ENCODE measurements at places on chromosomes 5 and 9. TPM values are rescaled to one million over a fixed set of nuclear protein-coding genes. Genes with fewer than 3 reads are reported as not detected.

DNA sequence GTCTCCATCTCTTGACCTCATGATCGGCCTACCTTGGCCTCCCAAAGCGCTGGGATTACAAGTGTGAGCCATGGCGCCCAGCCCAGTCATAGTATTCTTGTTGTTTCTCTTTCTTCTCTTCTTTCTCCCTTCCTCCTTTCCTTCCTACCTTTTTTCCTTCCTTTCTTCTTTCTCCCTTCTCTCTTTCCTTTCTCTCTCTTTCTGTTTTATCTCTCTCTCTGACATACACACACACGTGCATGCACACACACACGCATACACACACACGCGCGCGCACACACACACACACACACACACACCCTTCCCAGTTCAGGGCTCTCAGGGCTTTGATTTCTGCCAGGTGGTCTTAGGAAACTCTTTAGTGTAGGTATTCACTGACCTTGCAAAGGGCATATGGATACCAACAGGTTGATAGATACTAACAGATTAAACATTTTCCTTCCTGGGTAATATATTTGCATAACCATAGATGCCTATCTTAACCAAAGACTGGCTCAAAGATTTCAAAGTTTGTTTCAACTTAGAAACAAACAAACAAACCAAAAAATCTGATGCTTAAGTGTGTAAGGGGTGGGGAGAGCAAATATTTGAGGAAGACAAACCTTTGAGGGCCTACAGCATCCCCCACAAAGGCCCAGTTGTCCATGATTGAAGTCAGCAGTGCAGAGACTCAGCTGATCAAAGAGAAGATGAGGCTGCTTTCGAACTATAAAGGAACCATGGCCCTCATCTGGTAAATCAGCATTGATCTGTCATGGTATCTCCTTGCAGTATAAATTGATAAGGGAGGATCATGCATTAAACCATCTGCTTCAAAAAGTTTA, 288.2 kb upstream of the SEMA6A start:
- no peak for DNase-seq

DNA sequence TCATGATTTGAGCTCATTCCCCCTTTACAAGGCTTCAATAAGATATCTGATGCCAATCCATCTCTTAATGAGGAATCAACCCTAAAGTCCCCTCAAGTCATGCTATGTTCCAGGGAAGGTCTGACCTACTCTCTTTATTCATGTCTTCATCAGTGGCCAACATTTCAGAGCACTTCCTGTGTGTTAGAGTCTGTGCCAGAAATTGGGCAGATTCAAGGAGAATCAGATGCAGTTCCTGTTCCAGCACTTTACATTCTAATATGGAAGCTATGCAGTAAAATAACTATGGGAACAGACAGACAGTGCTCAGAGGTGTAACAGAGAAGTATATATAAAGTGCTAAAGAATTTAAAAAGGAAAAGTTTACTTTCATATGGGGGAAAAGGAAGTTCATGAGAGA, 193.4 kb upstream of the NR4A3 start:
- no peak for DNase-seq

DNA sequence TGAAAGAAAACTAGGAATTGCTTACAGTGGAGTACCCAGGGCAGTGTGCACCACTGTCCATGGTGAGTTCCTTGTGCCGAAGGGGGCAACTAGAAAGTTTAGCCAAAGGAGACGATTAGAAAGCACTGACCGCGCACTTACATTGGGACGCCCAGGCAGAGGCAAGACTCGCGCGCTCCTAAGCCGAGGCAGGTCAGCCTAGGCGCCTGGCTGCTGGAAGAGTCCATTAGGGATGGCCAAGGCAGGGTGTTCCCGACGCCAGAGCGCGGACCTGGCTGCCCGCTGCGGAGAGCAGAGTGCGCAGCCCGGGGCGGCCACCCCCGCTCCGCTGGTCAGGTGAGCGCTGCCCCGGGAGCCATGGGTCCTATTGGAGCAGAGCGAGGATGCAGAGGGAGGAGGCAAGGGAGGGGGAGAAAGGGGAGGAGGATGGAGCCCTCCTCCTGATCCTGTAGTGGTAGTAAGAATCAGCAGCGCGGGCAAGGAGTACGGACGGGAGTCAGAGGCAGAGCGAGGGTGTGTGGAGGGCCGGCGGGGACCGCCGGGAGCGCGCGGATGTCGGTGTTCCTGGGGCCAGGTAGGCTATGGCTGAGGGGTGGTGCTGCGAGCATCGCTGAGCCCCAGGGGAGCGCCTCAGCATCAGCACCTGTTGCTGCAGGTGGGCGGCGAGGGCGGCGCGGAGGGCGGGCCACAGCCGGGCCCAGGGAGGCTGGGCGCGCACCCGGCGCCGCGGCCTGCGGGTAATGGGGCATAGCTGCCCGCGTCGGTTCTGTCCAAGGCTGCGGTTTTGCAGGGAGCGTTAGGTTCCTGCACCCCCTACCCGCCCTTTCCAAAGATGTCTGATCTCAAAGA, at the start of gene ADGRV1:
Gene ADGRV1 (plus strand): TSS at position 454 of the 849 bp plus-strand sequence. CDS start 99 bp downstream, at position 553.
- peak; percentile 76 for DNase-seq

DNA sequence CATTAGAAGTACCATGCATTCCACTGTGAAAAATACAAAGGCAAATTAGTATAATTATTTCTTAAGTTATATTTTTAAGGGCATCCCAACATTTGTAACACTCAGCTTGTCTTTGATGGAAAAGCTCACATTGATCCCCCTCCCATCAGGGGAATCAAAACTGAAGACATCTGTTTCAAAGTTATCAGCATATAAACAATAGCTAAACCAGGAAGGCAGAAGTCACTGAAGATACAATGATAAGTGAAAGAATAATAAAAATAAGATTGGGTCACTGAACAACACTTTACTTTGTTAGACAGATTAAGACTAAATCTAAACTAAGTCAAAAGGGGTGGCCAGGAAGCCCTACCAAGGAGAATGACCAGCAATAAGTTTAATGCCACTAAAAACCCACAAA, 801.9 kb upstream of the ACO1 start:
- no peak for DNase-seq

DNA sequence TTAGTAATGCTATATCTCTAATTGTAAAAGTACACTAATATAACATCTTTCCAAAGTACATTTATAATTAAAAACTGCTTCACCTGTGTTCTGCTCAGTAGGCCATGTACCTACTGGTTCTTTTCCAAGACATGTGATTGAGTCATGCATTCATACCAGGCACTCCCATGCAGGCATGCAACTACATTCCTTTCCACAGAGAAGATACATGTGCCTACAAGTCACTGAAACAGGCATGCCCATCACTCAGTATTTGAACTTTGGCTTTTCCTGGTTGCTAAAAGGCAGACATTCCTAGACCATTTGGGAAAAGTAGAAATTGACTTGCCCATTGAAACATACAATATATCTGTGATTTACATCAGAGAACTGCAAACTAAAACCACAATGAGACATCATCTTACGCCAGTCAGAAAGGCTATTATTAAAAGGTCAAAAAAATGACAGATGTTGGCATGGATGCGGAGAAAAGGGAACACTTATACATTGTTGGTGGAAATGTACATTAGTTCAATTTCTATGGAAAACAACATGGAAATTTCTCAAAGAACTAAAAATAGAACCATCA, 148.3 kb upstream of the MOCS2 start:
- no peak for DNase-seq

- DNase-seq, result no peak
These were observed 82.5 kb downstream of the SEMA6A start for GRCh38 chr5:116492016-116492623.

- DNase-seq, result no peak
These were observed 202.9 kb upstream of the IL12B start for GRCh38 chr5:159533197-159533596.

- no peak for DNase-seq
These were observed 10.0 kb upstream of the ZNF131 start for GRCh38 chr5:43110606-43111170.

DNA sequence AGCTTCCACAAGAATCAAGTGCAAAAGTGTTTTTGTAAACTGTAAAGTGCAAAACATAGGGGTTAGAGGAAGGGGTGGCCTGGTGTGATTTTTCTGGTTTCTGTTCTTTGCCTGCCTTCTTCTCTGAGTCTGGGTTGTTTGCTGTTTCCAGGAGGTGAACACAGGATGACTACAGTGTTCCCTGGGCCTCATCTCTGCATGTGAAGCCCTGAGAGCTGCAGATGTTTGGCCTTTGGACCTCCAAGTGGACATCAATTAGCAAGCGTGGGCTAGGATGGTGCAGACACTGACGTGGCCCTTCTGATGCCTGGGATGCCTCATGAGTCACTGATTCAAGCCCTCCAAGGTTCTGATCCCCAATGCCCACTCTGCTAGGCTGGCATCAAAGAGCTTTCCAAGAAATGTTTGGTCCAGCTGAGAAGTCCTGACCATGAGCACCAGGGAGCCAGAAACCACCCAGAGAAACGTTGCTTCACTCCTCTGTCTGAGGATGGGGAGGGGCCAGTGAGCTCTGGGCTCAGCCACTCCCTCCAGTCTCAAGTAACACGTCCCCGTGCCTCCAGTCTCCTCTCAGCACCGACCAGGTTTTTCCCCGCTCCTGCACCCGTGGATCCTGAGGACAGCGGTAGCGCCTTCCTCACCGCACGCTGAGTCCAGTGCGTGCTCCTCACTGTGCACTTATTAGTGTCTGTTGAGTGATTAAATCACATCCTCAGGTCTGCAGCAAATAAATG, 7.6 kb downstream of the IL9 start:
- DNase-seq, result no peak

DNA sequence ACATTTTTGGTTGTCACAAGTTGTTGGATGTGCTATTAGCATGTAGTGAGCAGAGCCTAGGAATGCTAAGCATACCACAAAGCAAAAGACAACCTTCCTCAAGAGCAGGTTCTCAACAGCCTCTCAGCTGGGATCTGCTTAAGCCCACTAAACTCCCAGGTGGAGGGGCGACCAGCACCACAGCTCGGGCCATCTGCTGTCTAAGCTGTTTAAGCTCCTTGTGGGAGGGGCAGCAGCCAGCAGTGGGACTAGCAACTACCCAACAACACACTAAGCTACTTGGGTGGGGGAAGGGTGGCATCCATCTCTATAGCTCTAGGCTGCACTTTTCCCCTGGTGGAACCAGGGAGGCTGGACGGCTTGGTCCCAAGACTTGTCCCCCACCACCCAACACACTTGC, 1052.7 kb upstream of the ARRDC3 start:
- DNase-seq, result no peak

- no peak for DNase-seq
These were observed 11.8 kb downstream of the SUB1 start for GRCh38 chr5:32597041-32597629.

GRCh38 chr5:60517094-60517694, 182.8 kb downstream of the DEPDC1B start:
- no peak for DNase-seq

- no peak for DNase-seq
These were observed 43.8 kb downstream of the UNC5A start for GRCh38 chr5:176854164-176854563.

DNA sequence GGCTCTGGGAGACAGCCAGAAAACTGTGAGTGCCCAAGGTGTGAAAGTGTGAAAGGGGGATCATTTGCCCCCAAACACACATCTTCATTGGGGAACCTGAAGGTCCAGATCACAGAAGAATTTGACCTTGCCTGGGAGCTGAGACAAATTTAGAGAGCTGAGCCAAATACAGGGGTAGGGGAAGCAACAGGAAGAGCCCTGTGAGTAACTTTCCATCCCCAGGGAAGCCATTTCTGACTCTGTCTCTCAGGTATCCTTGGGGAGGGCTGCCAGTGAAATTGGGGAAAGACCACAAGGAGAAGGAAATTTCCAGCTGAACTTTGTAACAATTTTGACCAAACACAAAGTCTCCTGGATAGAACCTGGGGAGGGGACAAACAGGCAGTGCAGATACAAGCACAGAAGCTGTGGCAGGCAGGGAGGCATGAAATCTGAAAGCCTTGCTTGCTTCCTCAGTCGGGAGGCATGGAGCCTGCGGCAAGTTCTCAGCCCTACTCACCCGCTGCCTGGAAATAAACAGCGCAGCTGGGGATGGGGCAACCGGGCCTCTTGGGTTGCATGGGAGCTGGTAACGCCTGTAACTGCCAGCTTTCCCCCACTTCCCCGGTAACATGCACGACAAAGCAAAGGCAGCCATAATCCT, 31.5 kb upstream of the ZCCHC9 start:
- DNase-seq, result no peak

DNA sequence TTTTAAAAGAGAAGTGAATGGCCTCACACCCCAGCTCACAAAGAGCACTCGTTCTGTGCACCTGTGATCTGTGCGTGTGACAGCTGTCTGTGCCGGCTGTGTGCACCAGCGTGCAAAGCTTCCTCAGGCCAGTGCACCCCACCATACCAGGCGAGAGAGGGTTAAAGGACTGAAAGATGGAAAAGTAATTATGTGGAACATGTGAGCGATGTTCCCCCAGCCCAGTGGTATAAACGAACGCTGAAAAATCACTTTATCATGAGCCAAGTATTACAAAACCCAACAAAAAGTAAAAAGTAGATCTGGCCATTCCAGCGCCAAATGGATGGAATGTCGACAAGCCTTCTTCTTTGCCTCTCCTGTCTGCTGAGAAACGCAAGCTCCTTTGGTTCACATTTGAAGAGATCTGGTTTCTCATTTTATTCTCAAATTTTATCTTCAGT, 53.7 kb downstream of the IPPK start:
- no peak for DNase-seq

GRCh38 chr5:14168793-14169262, 25.7 kb downstream of the TRIO start:
- no peak for DNase-seq

DNA sequence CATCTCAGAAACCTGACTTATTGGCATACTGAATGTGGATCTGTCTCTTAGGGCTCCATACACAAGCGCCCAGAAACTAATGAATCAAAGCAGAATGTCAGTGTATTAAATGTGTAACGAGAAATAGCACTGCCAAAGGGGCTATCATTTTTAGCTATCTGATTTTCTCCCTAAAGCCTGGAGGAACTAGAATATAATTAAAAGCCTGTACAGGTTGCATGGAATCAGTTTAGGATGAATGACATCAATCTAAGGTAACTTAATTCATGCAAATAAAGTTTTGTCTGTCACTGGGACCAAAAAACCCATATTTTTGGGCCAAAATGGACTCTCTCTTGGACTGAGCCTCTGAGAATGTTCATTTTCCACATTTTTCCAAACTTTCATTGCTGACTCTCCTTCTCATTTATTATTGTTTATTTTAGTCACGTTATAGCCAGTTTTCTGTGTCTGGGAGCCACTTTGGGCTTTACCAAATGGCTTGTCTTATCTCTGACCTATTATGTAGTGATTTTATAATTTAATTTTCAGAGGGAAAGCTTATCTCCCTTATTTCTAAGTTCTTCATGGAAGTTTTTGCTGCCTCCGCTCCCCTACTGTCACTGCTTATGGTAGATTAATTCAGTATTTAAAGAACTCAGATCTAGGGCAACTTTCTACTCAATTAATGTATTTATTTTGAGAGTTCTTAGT, 47.0 kb downstream of the PRR16 start:
- no peak for DNase-seq

- no peak for DNase-seq
These were observed 21.0 kb upstream of the CDKN2B start for GRCh38 chr9:22030101-22030598.

- DNase-seq, result peak; percentile 60
These were observed 2.3 kb downstream of the PNPLA7 start for GRCh38 chr9:137547687-137548543.

GRCh38 chr5:169002953-169003555, 297.9 kb downstream of the SLIT3 start:
- DNase-seq, result no peak

The TNIP1 gene
- 65.3 TPM for total RNA-seq

The ROPN1L gene
- 2.9 TPM for total RNA-seq

The DCANP1 gene
- not detected for total RNA-seq

The CTSV gene
- total RNA-seq, result 2.0 TPM

The FLT4 gene
- total RNA-seq, result 4.3 TPM

All from breast epithelium (tissue), 4 donors.